Stimulated activated CD8-positive, alpha-beta memory T cell treated with anti-CD3 and anti-CD28 coated beads, Interleukin-2, amount 100 ng/mL, for 1 hour (primary cell): ENCODE measurements at places on chromosomes 6 and 20.

- DNase-seq, result no peak
These were observed 644.3 kb downstream of the HDGFL1 start for GRCh38 chr6:23213651-23214050.

GRCh38 chr6:150207931-150208570 lies 65.2 kb downstream of the PPP1R14C start:
- DNase-seq, result no peak

- no peak for DNase-seq
These were observed 8.7 kb upstream of the RPS21 start for GRCh38 chr20:62378215-62378614.

DNA sequence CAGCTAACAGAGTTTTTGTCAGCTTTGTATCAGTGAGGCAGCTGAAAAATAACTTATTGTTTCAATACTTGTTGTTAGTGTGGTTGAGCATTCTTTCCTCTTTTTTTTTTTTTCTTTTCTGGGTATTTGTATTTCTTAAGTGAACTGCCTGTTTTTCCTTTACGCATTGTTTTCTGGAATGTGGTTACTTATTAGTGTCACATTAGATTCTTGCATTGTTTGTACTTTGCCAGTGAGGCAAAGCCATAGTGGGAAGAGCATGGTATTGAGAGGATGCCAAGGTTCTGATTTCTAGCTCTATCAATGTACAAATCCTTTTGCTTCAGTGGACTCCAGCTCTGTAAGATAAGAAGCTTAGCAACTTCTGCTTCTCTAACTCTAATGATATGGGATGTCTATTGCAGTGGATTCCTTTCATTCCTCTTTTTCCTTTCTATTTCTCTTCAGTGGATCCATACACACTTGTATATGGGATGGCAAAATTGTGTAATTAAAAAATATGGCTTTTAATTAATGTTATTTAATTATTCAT lies 3.9 kb downstream of the CDKAL1 start:
- no peak for DNase-seq

GRCh38 chr6:31763619-31763940 lies 1.1 kb downstream of the SAPCD1 start:
- no peak for DNase-seq

DNA sequence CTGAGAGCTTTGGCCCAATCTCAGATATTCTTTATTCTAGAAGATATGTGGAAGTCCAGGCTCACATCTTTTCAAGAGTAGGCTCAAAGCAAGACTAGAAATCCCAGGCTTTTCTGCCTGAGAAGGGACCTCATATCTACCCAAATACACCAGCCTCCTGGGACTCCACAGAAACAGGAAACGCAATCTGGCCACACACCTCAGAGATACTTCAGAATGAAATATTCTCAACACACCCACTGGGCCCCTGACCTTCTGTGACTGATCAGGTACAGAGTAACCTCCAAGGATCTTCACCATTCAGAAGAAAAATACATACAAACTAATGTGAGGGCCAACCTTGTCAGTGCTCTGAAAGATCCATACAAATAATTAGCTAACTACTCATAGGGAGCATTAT lies 183.2 kb downstream of the HIVEP2 start:
- DNase-seq, result no peak

DNA sequence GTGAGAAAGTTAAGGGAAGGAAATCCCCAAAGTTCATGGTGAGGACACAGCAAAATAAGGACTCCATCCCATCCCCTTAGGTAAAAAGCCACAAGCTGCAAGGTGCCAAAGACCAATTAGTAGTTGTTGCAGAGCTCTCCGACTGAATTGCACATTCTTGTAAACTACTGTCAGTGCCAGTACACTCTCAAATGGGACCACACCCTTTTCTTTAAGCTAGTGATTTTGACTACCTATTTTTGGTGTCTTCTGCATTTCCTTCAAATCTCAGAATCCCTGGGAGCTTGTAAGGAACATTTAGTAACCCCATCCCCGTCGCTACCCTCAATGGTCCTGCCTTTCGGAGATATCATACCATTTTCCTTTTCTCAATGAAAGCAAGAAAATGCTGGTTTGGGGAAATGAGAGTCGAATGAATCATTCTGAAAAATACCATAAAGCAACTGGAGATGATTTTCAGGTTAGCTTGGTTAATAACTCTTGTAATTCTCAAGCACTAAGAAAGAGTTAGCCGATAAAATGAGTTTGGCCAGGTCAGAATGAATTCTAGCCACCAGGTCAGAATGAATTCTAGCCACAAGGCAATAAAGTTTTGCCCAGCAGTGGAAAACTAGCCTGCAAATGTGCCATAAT lies 5.2 kb upstream of the HMGN3 start:
- no peak for DNase-seq

DNA sequence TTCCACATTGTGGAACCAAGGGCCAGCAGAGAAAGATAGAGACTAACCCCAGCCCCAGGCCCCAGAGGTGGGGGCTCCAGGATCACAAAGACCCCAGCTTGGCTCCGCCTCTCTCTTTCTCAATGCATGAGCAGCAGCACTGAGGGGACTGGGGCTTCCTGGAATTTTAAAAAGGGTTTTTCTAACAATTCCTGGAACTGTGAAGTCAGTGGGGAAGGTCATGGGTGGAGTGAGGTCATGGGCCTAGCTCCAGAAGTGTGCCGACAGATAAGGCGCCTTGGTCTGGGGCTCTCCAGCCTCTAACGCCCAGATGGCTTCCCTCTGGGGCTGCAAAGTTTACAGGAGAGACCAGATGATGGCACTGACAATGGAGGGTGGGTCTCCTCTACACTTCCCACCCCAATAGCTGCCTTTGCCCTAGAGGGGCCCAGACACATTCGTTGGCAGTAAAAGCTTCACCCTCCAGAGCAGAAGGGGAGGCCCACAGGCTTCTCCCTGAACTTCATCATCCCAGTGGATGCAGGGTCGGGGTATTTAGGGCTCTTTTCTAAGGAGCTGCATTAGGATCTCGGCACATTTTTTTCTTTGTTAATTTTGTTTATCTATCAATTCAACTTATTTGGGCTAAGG lies 46.9 kb upstream of the CD93 start:
- DNase-seq, result no peak

- DNase-seq, result no peak
These were observed 26.7 kb downstream of the ARFGEF3 start for GRCh38 chr6:138188278-138188941.

DNA sequence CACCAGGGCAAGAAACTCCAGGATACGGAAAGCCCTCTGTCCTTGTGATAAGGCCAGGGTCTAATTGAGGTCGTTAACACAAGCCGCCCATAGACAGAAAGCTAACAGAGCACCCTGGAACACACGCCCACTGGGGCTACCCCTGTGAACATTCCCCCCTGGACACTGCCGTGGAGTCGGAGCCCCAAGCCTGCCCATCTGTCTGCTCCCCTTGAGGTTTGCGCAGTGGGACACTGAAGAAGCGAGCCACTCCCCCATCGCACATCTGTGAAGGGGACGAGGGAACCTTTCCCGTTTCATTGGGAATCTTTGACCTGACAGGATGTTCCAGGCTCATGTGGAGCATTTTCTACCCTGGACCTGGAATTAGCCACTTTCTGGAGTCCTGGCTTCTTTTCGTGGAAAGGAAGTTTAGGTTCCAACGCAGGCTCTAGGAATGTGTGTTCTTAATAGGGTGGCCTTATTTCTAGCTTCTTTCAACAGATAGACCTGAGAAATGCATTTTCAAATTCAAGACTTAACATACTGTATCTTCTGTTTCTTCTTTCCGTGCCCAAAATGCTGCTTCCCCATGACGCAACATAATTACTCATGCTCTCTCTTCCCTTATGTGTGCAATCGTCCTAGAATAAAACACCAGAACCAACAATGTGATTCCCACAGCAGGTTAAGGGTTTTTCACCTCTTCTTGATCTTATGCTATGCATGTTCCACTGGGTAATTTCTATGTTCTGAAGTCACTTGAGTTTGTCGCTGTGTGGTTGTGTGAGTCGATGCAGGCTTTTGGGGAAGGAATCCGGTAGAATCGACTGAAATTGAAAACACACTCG lies 161.1 kb downstream of the ERMARD start:
- DNase-seq, result no peak

DNA sequence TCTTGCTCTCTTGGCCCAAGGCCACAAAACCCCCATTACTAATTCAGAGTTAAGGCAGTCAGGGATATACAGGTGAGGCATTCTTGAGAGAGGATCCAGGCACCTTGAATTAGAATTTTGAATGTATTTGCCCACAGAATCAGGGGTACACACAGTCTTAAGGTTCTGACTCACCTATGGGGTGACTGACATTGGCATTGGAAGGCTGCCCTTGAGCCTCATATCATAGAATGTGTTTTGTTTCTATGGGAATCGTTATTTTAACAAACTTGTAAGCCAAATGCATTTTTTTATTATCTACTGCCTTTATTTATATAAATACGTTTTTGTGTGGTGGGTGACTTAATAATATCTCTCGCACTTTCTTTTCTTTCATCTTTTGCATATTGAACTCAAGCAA lies 218.6 kb upstream of the CITED2 start:
- no peak for DNase-seq

- no peak for DNase-seq
These were observed 9.6 kb upstream of the NRM start for GRCh38 chr6:30700340-30700739.

GRCh38 chr6:25629198-25629576 lies 22.8 kb upstream of the SCGN start:
- no peak for DNase-seq

- DNase-seq, result no peak
These were observed 22.2 kb downstream of the KHDC1L start for GRCh38 chr6:73203098-73203497.

DNA sequence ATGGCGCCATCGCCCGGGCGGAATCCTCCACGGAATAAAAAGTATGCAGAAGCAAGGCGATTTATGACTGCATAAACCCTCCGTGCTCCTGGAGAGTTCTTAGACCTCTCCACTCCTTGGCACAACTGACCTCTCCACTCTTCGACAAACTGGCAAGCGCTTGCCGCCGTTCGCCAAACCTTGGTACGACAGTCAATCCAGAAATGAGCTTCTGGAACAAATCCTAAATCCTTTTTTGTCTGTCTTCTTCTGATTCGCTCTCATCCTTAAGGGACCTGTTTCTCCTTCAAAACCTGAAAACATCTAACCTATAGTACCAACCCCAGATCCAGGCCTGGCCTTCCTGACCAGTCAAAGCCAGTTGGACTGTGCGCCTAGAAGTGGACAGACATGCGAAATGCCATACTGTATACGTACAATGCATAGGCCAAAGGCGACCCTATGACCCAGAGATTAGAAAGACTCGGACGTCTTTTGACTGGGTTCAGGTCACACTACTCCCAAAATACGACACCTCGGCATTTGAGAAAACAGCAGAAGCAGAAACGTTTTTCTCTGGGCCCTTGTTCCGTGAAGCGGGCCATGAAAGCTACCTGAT lies 59.4 kb downstream of the TRIM27 start:
- DNase-seq, result no peak

DNA sequence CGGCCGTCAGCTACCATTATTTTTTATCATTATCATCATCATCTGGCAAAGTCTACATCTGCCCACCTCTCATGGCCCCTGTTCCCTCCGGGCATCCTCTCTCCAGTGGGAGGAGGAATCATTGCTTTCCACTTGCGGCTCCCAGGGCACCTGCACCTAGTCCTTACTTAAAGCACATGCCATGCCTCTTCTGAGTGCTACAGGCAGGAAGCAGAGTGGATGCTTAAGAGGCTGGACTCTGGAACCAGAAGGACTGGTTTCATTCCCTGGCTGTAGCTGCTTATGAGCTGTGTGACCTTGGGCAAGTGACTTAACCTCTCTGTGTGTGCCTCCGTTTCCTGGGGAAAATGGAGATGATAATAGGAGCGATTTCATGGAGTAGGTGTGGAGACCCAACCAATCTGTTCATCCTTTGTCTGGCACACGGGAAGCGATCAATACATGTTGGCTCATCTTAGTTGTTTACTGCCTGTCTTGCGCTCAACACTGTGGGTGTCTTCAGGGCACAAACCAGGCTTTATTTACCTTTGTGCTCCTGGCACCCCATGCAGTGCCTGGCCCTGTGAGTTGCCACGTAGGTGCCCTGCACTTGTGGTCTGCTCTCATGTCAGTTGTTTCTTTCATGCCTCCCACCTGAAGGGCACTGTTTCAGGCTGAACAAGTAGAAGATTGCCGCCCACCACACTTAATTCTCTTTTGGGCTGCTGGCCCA lies 317.0 kb upstream of the SULF2 start:
- DNase-seq, result no peak

DNA sequence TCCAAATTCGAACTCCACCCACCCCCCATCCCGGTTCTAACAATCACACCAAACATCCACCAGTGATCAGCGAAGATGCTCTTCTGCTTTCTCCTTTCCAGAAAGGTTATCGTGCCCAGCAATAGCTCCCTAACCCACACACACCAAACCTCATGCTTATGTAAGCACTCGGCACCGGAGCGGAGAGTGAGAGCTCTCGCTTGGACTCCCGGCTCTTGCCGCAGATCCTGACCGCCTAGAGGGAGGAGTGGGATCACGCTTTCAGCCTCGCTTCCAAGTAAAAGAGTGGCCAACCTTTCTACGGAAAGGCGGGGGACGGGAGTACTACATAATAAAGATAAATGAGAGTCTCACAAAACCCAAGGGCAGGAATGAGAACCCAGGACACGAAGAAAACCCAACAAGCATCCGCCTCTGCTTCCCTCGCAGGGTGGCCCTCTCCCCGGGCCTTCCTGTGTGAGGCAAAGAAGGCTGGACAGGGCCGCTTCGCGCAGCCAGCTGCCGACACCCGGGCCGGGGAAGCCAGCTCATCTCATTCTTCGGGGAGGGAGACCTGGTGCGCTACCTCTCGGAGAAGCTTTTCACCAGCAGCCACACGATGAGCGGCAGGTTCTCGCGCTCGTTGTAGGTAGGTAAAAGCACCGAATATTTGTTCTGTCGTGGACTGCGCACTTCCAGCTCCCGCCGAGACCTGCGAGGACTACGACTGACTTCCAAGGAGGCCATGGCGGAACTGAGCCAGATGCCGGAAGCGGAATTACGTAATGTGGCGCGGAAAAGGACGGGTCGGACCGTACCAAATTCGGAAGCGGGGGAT lies at the start of gene DPM1:
DPM1 (minus strand) TSS at position 735 of the 817 bp plus-strand sequence; CDS start at position 726, 9 bp downstream.
- DNase-seq, result peak; percentile 82

DNA sequence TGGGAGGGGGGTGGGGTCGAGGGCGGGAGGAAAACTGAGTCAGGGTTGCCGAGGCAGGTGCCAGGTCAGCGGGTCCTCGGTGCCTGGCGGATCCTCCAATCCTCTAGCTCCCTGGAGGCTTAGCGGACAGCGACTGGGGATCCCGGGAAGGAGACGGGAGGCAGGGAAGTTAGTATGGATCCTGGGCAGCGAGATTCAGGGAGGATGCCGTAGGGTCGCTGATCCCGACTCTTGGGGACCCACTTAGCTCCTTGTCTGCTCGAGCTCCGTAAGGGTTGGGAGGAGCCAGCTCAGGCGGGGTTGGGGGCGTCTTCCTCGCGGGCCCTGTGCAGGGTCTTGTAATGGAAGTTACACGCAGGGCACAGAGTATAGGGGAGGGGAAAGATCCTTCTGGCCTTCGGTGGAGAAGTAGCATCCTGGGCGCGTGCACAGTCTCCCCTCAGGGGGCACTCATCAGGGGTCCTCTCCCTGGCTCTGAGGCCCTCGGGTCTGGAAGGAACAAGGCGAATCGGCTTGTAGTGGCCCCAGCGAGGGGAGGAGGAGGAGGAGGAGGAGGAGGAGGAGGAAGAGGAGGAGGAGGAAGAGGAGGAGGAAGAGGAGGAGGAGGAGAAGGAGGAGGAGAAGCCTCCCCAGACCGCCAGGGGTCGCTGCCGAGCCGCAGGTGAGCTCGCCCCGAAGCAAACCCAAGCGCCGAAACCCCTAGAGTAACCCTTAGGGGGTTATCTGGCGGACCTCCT lies 6.4 kb upstream of the SLC12A5 start:
- DNase-seq, result peak; percentile 55
